H4 (cell line): ENCODE measurements at places on chromosomes 1 and 21. TPM values are rescaled to one million over a fixed set of nuclear protein-coding genes. Genes with fewer than 3 reads are reported as not detected.

DNA sequence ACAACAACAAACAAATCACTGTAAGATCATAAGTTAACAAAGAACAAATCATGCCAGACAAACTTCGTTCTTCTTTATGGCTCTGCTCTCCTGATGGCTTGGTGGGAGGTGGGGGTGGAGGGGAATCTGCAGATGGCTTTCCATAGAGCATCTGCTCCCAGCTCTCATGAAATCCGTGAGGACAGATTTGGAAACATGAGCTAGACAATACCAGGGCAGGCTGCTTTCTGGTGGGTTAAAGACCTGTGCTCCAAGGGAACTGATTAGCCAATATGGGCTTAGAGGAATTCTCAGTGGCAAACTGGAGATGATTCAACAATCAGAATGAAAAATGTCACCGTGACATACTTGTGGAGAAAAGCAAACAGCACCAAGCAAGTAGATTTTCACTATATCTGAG, 69.4 kb upstream of the TLR5 start:
- no peak for DNase-seq

GRCh38 chr1:218494449-218494852, 149.3 kb downstream of the TGFB2 start:
- no peak for DNase-seq

- no peak for DNase-seq
These were observed 11.0 kb upstream of the PAQR6 start for GRCh38 chr1:156258859-156259258.

- DNase-seq = no peak
These were observed 37.2 kb downstream of the GNPAT start for GRCh38 chr1:231278100-231278790.

DNA sequence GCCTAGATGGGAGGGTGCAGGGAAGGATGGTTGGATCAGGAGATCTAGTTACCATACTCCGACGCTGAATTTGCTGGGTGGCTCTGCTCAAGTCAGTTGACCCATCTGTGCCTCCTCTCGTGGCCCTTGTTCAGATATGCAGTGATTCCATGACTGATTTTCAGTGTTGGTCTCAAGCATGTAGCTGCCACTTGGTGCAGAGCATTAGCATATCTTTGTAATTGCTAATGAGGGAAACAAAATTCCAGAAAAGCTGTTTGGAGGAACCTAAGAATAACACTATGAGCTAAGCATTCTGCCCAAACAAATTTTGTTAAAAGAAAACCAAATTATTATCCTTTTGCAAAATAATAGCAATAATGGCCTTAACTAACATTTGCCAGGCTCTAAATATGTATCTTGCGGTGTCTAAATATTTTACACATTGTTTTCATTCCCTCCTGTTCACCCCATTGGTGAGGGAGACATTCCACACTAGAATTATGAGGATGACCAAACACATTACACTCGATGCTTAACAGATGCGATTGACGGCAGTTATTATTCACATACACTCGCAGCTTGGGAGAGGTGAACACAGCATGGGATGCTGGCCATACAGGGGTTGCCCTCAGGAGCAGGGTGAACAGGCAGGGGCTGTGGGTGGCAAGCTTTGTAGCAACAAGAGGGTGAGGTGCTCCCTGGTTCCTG, 69.1 kb downstream of the KCNJ15 start:
- DNase-seq = no peak

GRCh38 chr1:159829822-159830465, 3.3 kb downstream of the SLAMF8 start:
- peak; percentile 48 for DNase-seq

- DNase-seq = peak; percentile 53
These were observed 88.6 kb downstream of the SELENOF start for GRCh38 chr1:86825319-86825718.

GRCh38 chr1:208154679-208155642, 89.2 kb downstream of the PLXNA2 start:
- DNase-seq = no peak

DNA sequence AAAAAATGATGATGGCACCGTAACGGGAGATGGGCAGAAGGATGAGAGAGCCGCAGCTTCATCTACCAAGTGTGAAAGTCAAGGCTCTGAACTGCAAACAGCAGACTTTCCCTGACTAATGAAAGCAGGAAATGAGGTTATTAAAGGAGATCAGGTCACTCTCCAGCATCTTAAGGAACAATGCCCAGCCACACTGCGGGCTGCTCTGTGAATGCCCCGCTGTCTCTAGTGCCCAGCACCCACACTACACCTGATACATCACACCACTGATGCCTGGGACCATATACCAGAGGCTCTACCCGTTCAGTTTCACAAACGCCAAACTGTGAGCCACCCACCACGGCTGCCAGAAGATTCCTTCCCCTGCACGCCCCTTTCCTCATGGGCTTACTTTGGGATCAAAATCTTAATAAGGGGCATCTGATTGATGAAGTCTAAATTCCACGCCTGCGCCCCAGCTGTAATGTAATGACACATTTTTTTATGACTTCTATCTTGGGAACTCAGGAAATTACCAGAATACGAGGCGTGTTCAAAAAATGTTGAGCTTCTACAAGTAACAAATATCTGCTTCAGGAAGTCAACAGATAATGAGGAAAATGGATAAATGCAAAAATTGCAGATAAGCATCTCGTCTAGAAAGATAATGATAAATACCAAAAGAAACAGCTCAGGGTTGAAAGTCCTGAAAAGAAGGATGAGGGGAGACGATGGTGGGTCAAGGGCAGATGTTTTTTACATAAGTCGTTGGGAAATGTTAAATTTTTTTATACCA, 72.0 kb downstream of the MIS18A start:
- no peak for DNase-seq

DNA sequence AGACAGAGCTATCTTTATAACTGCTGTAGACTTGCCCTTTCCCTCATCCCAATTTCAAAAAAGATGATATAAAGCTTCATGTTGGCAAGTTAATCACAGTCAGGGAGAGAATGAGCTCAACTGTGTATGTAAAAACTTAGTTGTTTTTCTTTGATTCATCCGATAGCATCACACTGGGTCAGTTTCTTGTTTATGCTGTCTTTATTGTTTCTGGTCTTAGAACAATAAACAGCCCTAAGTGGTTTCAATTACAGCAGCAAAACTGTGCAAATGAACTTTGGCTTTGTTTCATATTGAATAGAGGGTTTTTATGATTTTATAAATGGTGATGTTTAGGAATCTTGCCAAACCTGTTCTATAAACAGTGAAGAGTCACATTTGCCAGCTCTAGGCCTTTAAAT, 423.8 kb upstream of the CXADR start:
- DNase-seq = no peak

DNA sequence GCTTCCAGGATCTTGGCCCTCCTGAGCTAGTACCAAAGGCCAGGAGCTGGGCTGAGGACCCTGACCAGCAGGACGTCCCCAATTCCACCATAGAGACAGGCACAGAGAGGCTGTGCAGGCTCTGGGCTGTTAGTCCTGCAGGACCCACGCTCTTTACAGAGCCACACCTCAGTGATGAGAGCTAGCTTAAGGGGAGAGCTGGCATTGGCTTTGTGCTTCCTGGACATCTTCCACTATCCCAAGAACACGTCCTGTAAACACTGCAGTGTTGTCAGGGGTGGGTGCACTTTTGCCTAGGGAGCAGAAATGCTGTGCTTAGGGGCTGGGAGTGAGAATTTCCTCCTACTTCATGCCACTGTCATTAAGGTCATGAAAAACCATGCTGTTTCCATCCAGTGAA, 91.7 kb upstream of the EDN2 start:
- DNase-seq = no peak

DNA sequence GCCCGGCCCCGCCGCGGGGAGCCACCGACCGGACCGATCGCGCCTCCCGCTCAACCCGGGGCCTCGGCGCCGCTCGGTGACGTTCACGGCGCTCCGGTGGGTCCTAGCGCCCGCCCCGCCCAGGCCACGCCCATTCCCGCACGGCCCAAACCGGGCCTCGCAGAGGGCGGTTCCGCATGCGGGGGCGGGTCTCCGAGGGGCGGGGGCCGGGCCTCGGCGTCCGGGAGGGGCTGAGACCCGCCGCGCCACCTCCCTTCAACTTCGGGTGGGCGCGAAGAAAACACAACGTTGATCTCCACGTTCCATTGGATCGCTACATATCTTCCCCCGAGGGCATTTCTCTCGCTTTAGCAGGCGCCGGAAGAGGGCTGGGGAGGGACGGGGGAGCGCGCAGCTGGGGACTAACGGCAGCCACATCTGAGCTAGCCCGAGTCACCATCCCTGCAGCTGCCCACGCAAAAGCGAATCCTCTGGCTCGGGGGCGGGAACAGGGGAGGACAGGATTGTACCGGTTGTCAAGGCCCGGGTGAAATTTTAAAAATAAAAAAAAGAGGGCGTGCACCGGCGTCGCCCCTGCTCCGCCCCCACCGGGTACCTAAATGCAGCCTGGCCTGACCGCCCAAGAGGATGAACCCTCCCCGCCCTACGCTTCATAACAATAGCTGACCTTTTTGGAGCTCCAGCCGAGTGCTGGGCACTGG, at the start of gene MAD2L2:
TSS of gene MAD2L2 (minus strand) at position 78 of the 701 bp plus-strand sequence. CDS start 547 bp downstream, outside the sequence.
- DNase-seq = peak; percentile 84

DNA sequence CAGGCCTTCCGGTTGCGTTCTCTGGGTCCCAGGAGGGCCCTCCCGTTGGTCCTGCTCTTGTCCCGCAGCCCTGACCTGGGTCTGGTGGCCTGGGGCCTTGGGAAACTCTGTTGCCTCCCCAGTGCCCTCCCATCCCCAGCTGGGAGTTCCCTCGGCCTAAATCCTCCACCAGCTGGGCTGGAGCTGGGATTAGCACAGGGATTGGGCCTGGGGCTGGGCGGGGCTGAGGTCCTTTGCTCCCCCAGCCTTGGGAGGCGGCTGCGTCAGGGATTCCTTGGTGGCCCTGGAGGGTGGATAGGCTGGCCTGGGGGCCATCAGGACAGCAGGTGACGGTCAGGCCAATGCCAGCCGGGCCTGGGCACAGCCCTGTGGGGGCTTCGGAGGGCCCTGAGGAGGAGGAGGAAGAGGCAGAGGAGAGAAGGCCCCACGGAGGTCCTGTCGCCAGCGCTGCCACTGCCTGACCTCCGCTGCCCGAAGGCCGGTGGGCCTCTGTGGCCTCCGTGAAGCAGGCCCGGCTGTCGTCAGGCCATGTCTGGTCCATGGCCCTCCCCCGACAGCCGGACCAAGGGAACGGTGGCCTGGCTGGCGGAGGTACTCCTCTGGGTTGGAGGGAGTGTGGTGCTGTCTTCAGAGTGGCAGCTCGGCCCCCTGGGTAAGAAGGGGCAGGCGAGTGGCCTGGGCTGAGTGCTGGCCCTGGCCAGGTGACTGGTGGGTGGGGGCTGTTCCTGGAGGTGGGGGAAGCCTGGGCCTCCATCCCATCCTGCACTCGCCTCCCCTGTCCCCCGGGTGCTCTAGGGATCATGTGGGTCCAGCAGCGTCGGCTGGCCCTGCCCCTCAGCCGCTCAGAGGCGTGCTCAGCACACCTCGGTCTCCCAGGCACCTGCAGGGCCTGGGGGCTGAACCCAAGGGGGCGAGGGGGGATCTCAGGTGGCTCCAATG, at the start of gene PLCH2:
TSS of gene PLCH2 (plus strand) at position 229 of the 939 bp plus-strand sequence. CDS start at position 529, 300 bp downstream.
- DNase-seq = no peak

DNA sequence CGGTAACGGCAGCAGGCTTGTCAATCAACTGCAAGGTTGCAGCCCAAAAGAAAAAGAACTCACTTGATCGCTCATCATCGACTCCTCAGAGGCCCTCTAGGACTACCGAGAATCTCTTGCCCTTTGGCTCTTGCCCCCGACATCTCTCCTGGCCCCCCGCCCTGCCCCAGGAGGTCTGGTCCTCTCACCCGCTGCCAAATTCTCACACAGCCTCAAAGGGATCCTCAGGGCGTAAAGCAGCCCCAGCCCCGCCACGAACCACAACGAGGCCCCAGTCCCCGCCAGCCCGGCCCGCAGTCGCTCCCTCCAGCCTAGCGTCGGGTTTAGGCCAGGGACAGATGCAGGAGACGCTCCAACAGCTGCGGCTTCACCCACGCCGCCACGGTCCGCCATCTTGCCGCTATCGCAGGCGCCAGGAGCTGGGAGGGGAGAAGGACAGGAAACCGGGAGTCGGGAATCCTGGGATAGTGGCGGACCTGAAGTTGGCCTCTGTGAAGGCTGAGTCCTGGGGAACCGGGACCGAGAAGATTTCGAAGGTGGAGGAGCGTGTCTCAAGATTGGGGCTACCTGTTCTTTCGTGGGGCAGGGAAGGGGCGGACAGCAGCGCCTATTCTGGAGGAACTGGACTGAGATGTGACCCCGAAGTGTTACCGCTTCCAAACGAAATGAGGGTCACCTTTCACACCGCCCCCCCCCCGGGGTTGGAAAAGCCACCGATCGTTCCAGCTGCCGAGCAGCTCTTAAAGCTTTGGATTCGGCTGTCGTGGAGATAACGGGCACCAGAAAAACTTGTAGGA, at the start of gene ST7L:
TSS of gene ST7L (minus strand) at position 421 of the 797 bp plus-strand sequence. CDS start at position 393, 28 bp downstream.
- peak; percentile 23 for DNase-seq

GRCh38 chr1:88016947-88017346, 667.1 kb upstream of the PKN2 start:
- DNase-seq = no peak

Gene CACNA1S
- not detected in 2 replicates for total RNA-seq

Gene OR2AK2
- total RNA-seq = not detected in 2 replicates

Gene OR2L2
- total RNA-seq = not detected in 2 replicates

Gene IGSF3
- total RNA-seq = 10.7 and 10.8 TPM in 2 replicates

Gene VWA5B1
- not detected in 2 replicates for total RNA-seq

Gene NHLH1
- total RNA-seq = 0.04 TPM in 1 of 2 replicates, not detected in the other

Gene CNTN2
- total RNA-seq = 0.02 and 1.2 TPM in 2 replicates

Gene ITLN2
- total RNA-seq = not detected in 2 replicates

Gene LRRC38
- total RNA-seq = not detected in 2 replicates

Gene SPTA1
- total RNA-seq = 1.6 and 2.4 TPM in 2 replicates
